ENCODE measurements at places on chromosomes 7 and 10.

GRCh38 chr10:48512861-48513260, 92.0 kb downstream of the ARHGAP22 start:
- DNase-seq = no peak

DNA sequence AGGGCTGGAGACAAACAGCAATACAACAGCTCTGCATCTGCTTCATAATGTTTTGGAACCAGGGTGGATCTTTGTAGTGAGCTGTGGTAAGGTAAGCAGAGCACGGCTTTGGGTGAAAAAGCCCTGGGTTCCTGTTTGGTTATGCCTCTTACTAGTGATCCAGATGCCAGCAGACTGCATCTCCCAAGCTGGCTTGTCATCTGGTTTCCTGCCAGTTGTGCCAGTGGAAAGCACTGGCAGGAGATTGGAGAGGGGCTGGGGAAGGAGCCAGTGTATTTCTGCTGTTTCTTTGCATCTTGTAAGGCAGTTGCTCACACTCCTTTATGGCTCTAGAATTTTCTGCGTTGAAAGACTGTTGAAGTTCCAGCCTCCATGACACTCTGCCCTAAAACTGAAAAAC, 137.6 kb downstream of the TSPAN12 start:
- DNase-seq = no peak

- DNase-seq = no peak
These were observed at the start of gene AFAP1L2 for GRCh38 chr10:114404171-114405010. AFAP1L2 (minus strand) TSS chr10:114404502; CDS start chr10:114404455, 47 bp downstream.

- no peak for DNase-seq
These were observed 17.7 kb downstream of the CACNB2 start for GRCh38 chr10:18157881-18158280.

- DNase-seq = no peak
These were observed 29.2 kb downstream of the TDRD1 start for GRCh38 chr10:114208351-114208750.

GRCh38 chr10:11166550-11166949, 148.9 kb downstream of the CELF2 start:
- DNase-seq = no peak

DNA sequence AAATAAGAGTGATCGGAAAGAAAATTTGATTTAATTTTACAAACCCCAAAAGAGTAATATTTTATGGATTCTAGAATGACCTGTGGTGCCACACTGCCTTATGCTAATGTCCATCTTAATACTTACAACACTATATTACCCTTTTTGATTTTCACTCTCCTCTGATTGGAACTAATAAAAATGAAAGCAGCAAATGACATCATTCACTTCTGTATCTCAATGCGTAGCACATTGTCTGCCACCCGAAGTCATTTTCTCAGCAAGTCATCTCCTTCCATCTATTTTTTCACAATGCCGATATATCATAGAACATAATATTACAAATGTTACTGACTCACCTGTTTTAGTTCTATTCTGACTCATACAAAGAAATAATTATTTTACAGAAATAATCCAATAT, 127.5 kb upstream of the PCLO start:
- DNase-seq = no peak

GRCh38 chr10:76311752-76312636, 880.6 kb downstream of the LRMDA start:
- DNase-seq = no peak

DNA sequence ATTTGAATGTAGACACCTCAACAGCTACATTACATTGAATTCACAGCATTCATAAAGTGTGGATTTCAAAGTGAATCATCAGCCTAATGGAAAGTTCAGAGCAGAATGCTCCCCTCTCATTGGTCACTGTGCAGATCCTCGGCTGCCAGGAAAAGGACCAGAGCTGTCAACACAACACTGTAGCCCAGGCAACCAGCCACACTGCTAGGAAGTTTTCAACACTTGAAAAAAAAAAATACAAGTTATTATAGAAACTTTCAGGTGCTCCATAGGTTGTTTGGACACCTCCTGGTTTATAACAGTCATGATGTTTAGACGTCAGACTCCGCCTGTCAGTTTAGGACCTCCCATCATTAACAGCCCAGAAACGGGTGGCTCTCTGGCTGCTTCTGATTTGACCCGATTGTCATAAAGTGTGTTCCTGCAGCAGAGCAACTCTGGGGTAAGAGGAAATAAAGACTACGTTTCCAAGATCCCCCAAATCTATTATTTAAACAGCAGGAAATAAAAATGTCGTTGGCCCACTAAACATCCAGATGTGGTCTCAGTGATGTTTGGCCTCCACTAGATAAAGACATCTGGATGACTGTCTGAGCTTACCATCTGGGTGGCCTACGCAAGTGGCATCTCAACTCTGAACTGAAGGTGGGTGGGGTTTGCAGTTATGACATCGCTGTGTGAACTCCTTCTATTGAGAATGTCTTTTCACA, 117.4 kb downstream of the CABCOCO1 start:
- DNase-seq = no peak

DNA sequence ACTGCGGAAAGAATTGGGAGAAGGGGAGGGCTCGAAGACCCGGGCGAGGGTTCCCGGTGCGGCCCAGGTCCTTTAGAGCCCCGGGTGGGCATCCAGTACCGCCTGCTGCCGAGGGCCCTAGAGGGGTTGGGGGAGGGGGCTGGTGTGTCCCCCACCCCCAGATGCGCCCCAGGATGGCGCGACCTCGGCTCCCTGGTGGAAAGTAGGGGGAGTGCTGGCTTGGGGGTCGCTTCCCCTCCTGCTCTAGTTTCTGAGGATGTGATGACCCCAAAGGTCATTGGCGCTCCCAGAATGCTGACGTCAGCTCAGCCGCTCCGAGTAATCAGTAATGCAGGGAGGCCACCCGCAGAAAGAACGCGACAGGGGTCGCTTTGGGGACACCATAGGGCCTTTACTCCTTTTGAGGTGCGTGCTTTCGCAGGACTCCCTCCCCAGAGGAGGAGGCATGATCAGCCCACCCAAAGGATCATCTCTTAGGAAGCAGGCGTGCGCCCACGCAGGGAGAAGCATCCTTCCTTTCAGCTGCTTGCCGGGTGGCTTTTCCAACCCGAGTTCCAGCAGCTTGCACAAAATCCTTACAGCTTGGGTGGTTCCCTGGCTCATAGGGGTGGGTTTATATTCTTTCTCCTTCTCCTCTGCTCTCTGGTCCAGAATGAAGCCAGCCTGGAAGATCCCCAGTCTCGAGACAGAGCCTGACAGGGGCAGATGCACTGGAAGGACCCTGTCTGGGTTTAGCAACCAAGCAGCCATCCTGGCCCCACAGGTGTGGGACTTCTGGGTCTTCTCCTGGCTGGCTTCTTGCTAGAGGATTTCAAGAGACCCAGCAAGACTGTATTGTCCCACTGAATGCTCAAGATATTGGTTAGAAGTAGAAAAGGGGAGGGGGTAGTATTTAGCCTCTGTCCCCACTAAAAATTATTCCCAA, 1.3 kb upstream of the PRKAG2 start:
- DNase-seq = no peak

DNA sequence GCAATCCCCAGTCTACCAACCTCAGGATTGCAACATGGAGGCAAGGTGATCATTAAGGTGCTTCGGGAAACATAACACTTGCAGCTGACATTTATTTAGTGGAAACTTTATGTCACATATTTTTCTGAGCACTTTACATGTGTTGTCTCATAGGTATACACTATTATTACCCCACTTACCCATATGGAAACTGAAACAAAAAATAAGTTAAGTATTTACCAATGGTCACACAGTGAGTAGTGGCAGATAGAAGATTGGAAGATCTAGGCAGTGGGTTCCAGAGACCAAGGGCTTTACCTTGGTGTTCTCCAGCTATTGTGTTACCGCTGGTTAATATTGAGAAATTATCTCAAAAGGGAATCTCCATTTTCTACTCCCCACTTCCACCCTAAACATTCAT, 1279.1 kb upstream of the SORCS1 start:
- no peak for DNase-seq

DNA sequence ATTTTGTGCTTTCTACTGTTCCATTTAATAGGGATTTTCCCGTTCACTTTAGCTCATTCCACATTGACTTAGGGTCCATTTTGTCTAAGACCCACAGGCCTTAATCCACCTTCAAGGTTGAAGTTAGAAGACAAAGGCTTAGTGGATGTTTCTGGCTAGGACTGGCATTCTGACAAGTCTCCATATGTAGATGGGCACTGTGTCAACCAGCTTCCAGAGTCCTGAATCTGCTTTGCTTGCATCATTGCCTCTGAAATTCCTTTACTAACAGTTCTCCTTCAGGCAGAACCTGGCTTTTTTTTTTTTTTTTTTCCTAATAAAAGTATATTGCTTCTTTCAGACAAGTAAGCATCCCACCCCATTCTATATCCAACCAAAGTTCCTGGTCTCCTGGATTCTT, 69.6 kb upstream of the PDCD4 start:
- DNase-seq = no peak

- no peak for DNase-seq
These were observed 105.0 kb upstream of the AMPH start for GRCh38 chr7:38736138-38736537.

- peak; percentile 51 for DNase-seq
These were observed 21.8 kb downstream of the PWWP2B start for GRCh38 chr10:132418527-132419416.

GRCh38 chr10:118965096-118965495, 64.4 kb upstream of the NANOS1 start:
- no peak for DNase-seq

- DNase-seq = no peak
These were observed 66.3 kb upstream of the KLF6 start for GRCh38 chr10:3850999-3851937.

DNA sequence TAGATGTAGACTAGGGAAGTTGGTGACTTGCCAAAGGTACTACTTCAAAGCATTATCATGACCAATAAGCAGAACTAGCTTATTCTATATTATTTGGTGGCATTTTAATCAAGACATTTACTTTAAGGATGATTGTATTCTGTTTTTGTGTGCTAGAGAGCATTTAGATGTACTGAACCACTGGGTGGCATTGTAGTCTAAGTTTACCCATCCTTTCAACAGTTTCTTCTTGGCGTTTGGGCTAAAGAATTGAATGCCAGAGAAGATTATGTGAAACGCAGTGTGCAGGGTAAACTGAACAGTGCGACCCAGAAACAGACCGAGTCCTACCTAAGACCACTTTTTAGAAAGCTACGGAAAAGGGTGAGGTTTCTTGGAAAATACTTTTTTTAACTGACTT, 26.8 kb downstream of the PRPF18 start:
- DNase-seq = no peak

- DNase-seq = no peak
These were observed 64.4 kb downstream of the KCND2 start for GRCh38 chr7:120337308-120337907.

- DNase-seq = no peak
These were observed 32.0 kb downstream of the SNX8 start for GRCh38 chr7:2282185-2282751.

DNA sequence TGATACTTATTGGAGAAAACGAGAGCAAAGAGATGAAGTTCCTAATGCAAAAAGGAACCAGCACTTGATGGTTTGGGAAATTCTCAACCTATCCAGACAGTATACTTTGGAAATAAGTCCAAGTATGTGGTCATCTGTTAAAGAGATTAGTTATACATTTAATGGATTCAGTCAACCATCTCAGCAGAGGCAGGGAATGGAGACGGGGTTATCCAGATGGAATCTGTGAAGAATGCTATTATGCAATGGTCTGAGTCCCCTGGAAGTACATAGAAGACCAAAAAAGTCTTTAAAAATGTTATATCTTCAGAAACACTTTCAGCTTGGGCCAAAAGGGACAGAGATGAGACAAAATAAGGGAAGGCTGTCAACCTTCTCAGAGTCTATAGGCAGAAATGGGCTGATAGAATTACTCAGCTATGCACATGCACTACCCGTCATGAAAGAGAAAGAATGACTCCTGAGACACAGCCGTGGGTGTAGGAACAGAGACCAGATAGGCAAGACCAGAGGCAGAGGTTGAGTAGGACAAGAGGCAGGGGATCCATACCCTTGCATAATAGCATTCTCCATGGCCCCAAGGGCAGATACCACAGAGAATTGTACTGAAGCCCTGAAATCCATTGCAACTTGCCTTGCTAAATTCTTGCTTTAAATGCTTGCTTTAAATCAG, 738.8 kb upstream of the POT1 start:
- DNase-seq = no peak

DNA sequence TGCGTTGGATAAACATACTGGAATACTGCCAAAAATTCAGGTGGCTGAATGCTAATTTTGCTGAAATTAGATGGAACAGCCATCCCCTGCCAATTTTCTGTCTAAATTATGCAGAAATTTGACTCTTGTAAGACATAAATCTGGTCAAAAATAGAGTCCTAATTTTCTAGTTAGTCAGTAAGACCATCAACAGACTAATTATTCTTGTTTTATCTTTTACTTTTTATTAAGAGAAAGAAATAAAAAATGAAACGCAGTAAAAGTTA, 110.3 kb upstream of the GATA3 start:
- no peak for DNase-seq

All from COR-L47 (cell line).